LNCaP clone FGC (cell line): ENCODE measurements at places on chromosomes 3 and 15.

DNA sequence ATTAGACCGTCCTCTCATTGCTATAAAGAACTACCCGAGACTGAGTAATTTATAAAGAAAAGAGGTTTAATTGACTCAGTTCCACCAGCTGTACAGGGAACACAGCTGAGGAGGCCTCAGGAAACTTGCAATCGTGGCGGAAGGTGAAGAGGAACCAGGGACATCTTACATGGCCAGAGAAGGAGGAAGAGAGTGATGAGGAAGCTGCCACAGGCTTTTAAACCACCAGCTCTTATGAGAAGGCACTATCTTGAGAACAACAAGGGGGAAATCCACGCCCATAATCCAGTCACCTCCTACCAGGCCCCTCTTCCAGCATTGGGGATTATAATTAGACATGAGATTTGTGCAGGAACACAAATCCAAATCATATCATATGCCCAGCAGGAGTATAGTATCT lies 138.5 kb downstream of the ALCAM start:
- no peak for DNase-seq

GRCh38 chr3:149128821-149129220 lies 617 bp upstream of the HPS3 start:
- DNase-seq = no peak

DNA sequence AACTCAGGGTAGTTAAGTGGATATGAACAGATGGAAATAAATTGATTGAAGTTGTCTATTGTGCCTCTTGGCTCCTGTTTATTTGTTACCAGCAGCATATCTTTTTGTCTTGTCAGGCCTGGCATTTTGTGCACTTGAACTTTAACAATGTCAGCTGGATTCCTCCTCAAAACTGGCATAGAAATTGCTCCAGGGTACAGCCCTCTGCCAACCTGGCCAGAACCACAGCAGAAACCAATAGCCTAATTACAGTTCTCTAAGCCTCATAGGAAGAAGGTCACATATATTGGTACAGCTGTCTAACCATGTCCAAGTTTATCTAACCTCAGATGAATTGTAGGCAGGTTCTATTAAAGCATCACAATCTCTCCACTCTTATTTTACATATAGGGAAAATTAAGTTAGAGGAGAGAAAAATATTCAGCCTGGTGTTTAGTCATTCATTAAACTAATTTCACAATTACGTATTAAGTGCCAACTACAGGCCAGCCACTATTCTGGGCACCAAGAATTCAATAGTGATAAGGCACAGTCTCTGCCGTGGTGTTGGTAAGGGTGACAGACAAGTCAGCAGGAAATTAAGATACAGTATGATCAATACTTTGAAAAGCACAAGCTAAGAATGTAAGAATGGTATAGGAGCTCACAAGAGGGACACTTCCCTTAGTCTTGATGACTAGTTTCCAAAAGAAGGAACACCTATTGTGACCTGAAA lies 452.9 kb upstream of the NECTIN3 start:
- DNase-seq = no peak

DNA sequence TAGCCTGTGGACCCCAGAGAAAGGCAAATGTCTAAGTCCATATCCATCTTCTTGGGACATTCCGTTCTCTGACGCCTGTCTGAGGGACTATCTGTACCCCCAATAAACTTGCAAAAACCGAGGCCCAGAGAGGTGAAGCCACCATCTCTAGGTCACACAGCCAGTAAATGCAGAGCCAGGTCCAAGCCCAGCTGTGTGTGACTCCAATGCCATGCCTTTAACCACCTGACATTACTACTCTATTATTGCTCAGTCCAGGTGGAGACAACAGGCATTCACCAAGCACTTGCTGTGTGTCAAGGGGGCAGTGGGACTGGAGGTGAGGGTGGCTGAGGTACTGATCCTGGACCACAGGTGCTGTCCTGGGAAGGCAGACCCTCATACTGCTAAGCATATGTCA lies 25.4 kb downstream of the CYP8B1 start:
- no peak for DNase-seq

GRCh38 chr3:156397534-156397933 lies 157.4 kb downstream of the SSR3 start:
- DNase-seq = no peak

GRCh38 chr3:116007000-116007399 lies 383.7 kb downstream of the GAP43 start:
- DNase-seq = no peak

- no peak for DNase-seq
Measured at GRCh38 chr3:11554666-11555065, 89.0 kb downstream of the VGLL4 start.

DNA sequence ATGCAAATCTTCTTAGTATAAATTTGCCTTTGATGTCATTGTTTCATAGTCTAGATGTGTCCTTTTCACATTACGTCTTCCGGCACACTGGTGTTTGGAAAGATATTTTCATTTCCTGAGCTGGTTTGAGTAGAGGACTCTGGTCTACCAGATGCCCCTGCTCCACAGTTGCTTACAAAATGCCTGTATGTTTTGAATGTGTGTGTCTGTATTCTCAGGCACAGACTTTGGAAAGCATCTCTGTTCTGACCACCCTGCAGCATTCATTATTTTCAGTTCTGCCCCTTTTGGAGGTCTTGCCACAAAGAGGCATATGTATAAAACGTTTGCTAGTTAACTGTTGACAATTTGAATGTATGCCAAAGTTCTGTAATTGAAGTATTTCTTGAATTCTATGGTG lies 236.0 kb upstream of the GOLIM4 start:
- DNase-seq = no peak

DNA sequence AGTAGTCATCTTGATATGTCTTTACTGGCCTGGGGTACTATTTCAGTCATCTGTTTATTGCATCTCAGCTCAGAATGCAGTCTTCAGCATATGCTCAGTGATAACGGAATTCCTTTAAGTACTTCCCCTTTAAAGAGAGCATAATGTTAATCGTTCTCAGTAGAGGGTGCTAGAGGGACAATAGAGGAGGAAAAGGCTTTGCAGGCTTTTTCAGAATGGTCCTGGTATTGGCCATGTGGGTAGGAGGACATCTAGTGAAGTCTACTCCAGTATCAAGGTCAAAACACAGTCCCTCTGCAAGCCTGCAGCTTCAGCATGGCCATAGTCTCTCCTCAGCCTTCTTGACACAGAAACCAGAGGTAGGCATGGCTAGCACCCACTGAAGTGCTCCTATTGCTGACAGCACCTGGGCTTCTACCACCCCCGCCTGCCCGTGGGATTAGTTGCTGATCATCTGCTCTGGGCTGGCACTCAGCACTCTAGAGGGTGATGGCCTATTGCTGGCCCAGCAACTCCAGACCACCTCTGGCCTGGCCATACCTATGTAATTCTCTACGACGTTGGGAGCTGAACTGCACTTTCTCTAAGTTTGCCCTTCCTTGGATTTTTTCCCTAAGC lies 65.4 kb downstream of the KCNH8 start:
- no peak for DNase-seq

DNA sequence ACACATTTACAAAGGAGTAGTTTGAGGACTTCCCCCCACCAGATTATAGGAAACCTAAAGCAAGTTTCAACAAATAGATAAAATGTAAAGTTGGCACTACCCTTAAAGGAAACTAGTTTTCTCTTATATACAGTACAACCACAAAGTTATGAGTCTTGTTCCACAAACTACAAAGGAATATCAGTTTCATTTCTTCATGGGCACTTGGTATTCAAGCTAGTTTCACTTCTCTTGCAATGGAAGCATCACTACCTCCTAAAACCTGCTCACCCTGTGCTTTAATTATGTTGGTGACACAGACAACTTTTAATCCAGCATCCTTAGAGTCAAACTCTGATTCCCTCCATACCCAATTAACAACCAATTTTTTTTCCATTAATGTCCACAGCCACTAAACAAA lies 707.0 kb downstream of the ROBO2 start:
- DNase-seq = no peak

DNA sequence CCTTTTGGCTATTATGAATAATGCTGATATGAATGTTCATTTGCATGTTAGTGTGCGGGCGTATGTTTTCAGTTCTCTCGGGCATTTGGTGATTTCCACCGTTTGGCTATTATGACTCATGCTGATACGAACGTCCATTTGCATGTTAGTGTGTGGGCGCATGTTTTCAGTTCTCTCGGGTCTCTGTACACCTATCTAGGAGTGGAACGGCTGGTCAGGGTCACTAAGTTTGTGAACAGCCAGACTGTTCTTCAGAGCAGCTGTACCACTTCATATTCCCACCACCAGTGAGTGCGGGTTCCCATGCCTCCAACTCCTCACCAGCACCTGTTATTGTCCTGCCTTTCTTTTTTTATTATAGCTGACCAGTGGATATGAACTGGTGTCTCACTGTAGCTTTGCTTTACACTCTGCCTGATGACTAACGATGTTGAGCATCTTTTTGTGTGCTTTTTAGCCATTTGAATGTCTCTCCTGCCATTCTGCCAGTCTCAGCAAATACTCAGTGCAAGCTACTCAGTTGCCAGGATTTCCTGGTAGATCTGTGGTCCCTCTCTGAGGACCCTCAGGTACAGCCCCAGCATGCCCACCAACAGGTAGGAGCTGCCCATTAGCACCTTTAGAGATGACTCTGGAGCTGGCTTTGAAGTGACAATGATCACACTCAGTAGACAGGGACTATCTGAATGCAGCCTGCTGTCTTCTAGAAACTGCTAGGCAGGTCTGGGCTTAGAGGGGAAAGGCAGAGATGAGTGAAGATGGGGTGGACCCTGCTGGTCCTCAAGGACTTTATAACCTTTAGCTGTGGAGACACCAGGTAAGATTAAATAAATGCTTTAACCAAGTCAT lies 141.1 kb downstream of the XXYLT1 start:
- no peak for DNase-seq

GRCh38 chr3:124768812-124769211 lies 38.6 kb downstream of the UMPS start:
- no peak for DNase-seq

DNA sequence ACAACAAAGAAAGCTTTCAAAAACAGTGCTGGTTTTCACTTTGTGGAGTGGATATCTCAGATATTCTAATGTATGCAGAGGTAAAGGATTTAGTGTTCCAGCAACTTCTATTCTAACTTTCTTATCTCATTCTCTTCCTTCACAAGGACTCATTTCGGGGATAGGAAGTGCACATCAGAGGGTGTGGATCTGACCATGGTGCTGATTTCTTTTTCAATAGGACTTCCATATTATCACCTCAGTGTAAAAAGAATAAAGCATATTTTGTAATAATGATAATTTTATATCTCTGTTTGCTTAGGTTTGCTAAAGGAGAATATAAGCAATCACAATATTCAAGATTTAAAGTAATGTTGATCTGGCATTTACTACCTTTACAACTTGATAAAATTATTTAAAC lies 12.5 kb upstream of the CADM2 start:
- no peak for DNase-seq
